ENCODE measurements at places on chromosomes 2 and 18.

DNA sequence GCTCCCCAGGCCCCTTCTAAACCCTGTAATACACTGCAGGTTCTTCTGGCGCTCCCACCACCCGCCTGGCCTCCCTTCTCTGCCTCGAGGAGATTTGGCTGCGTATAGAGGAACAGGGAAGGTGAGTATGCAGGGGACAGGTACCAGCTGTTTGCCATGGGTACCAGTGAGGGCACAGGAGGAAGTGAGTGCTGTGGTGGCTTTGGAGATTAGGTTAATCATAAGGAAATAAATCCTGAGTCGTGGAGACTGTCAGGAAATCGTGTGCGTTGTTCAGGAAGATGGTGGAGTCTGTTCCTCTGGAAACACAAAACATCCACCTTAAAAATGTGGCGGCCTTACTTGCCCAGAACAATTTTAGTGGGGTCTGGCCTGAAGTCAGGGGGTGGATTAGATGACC is 230.4 kb downstream of the FAM210A start:
- DNase-seq, result no peak

DNA sequence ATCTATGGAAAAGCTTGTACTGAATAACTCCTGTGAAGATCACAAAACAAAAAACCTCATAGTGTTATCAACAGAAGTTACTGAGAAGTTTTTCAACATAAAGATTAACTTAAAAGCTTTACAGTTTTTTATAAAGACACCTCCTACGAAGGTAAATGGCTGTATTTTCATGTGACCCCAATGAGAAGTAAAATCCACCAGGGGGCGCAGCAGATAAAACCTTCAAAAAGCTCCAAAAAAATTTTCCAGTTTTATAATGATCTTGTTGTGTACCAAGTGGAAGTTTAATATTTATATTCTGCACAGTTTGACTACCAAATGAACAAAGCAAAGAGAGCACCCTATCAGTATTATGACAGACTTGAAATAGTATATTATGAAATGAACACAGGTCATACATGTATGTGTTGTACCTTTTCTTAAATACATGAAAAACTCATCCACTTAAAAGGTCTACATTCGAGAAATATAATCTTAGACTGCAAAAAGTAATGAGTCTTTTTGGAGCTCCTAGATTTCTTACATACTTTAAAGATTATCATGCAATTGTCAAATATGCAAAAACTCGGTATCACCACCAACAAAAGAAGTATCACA is 38.5 kb downstream of the PNO1 start:
- DNase-seq, result no peak

GRCh38 chr18:43277164-43277600 is at the start of gene SYT4:
Gene SYT4 (minus strand): TSS chr18:43277490. CDS start chr18:43277281, 209 bp downstream.
- DNase-seq, result peak; percentile 44

DNA sequence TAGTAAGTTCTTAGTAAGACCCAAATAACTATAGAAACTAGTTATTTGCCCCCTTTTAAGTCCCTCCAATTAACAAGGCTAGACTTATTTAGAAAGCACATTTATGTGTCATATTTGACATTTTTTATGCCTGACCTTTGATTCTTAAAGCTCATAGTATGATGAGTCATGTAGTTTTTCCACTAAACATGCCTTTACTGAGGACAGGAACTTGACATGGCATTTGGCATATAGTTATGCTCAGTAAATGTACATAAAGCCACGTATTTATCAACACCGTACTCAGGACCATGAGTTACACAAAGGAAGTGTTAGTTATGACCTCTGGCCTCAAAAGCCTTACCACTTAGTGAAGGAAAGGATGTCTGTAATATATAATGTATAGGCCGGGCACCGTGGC is 78.9 kb downstream of the GNAL start:
- no peak for DNase-seq

- no peak for DNase-seq
These were observed 48.9 kb downstream of the BMPR2 start for GRCh38 chr2:202425036-202425435.

DNA sequence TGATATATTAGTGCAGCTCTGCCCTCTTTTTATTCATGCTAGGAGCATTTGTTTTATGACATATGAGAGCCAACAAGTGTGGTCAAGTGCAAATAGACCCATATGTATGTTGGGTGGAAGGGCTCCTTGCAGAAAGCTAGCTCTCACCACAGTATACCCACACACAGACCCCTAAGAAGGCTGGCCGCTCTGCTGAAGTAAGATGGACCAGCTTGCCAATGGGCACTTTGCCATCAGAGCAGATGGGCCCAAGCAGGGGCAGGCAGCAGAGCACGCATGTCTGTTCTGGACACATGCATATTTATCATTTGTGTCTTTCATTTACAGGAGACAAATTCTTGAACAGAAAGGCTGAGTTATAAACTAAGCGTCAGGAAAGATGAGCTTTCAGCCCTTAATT is 187.5 kb upstream of the DTNA start:
- DNase-seq, result peak; percentile 1

GRCh38 chr2:43389581-43390466 is 163.4 kb upstream of the ZFP36L2 start:
- DNase-seq, result no peak

GRCh38 chr2:127169066-127169660 is 50.9 kb downstream of the CYP27C1 start:
- no peak for DNase-seq

DNA sequence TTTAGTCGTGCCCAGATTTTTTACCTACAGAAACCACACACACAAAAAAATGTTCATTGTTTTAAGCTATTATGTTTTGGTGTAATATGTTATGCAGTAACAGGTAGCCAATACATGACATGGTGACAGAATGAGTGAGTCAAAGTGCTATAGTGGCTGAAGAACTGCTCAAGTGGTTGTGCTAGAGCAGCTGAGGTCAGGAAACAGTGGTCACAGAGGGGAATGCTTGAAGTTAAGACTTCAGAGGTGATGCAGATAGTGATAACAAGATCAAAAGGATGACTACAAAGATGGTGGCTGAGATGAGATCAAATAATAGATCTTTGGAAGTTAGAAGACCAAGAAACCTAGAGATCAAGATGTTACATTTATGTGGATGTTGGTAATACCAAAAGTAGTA is 174.3 kb downstream of the KCNE4 start:
- no peak for DNase-seq

DNA sequence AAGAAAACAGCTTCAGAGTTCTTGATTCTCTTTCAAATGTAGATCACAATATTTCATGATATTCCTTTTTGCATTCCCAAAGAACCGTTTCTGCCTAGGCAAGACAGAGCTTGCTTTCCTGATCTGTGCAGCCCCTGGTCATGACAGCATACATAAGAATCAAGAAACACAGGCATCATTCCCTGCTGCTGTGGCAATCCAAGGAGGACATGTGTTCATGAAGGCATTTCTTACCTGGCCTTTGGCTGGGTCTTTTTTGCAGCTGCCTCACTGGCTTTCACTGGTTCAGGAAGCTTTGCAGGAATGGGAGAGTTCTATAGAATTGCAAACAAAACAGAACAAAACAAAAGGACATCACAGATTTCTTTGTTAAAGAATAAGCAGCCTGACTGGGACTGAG is 87.6 kb upstream of the NFU1 start:
- DNase-seq, result no peak

DNA sequence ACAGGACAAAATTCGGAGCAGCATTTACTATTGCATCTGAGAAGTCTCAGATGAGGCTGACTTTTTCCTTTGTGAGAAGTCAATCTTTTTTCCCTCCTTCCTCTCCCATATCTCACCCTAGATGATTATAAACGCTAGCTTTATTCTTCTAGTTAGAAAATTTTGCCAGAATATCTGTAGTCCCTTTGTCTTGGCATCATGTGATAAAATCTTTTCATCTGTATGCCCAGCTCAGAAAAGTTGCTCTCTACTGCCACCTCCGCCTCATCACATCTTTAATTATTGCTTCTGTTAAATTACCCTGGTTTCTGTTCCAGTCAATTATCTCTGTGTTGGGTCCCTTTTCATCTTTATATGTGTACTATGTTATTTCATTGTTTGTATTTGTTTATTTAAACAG is 210.8 kb upstream of the SLC35G4 start:
- no peak for DNase-seq
